ENCODE measurements at places on chromosomes 4 and X.

DNA sequence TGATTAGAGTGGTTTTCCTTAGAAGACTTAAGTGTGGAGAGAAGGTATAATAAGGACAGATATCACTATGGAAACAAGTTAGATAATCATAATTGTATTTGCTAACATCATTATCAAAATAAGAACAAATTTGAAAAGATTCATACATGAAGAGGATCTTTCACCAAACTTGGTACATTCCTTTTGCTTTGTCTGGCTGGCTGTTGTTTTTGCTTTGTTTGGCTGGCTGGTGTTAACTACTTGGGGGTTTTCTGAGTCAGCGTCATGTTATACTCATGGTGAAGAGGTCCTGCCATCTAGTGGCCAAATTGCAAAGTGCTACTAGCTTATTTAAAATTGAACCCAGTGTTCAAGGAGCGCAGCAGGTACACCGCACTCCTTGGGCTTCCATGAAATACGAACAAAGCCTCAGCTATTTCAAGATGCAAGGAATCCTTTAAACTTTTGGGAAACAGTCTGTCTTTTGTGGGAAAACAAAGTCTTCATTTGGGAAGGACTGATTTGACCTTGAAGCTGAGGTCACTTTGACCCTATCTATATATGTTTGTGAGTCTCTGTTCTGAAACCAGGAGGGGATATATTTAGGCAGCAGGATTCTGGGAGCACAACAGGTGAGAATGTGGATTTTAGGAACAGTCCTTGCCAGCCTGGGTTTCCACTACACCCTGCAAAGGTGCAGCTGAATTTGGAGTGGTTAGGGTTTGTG, 129.7 kb downstream of the PLS3 start:
- peak; percentile 43 for DNase-seq

DNA sequence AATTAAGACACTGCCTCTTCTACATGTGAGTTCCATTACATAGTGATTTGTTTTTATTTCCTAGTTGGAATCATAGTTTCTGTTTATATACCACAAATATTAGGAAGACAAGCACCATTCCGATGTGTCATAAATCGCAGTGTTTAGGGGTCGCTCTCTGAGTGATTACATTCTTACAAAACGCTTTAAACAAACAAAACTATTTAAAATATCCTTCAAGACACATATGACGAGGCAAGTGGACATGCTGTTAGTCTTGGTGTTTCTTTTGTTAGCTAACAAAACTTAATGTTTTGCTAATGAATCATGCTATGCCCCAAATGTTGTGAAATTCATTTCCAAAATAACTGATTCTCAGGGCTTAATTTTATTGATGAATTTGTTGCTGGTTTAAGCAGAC, 1219.3 kb upstream of the PRKX start:
- no peak for DNase-seq

- no peak for DNase-seq
These were observed 52.8 kb upstream of the CD99 start for GRCh38 chrX:2638279-2638678.

DNA sequence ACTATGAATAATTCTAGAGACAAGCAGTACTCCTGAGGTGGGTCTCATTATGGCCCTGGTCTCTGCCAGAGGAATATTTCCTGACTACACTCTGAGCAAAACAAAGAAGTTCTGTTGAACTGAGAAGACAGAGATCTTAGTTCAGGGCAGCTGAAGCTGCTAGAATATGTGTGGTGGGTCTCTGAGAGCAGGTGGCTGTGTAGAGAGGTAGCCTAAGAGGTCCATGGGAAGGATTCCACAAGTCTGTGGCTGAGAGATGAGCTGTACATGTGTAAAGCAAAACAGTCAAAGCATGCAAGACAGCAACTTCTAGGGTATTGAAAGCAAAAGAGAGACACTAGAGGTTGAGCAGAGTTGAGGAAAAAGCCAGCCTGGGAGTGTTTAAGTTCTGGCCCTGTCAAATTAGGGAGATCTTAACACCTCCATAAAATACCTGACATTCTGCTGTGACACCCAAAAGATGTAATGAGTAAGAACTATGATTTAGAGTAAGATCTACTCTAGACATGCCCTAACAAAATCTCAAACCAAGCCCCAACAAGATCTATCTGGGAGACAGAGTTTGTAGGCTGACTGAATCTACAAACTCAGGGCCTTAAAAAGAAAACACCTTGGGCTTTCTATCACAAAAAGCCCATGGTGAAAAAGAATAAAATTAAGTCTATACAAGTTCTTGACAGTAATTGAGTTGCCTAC, 274.4 kb downstream of the BANK1 start:
- no peak for DNase-seq

GRCh38 chrX:107551546-107551945, 76.8 kb upstream of the PRPS1 start:
- DNase-seq: no peak

GRCh38 chr4:6337331-6337935, 67.8 kb downstream of the WFS1 start:
- no peak for DNase-seq

GRCh38 chrX:50698944-50699343, 115.0 kb downstream of the SHROOM4 start:
- no peak for DNase-seq

- no peak for DNase-seq
These were observed 996.4 kb downstream of the C4orf33 start for GRCh38 chr4:130092187-130093015.

DNA sequence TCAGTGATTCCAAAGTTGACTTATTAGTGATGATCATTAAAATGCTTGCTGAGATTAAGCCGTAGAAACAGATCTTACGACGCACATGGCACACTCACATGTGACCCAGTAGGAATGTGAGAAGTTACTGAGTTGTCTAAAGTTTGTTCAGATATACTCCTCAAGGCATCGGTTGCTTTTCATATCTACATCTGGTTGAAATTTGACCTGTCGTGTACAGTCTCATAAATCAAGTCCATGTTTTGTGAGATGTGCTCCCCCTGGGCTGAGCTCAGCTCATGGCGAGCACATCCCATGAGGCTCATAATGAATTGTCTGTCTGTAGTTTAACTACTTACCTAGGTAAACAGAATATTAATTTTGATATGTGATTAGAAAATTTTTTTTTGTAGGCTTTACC, 67.0 kb downstream of the TNIP2 start:
- no peak for DNase-seq

GRCh38 chr4:141102367-141102766, 30.9 kb downstream of the RNF150 start:
- DNase-seq: no peak

GRCh38 chr4:24001486-24002329, 111.9 kb upstream of the PPARGC1A start:
- DNase-seq: no peak

GRCh38 chr4:69640289-69640688, 847 bp upstream of the UGT2A2 start:
- DNase-seq: no peak

DNA sequence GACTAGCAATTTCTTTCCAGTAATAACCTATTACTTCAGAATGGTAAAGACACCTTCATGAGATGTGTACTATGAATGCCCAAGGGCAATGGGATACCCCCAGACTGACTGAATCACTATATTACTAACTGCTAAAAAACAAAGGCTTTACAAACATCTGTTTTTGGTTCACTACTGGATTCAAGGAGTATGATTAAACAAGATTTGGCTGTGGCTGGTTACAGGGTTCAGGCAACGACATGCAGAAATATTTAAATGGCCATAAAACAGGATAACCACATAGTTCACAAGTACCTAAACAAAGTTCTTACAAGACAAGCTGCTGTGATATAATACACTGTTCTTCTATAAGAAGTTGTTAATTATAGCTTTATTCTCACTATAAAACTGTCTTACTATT, 128.2 kb downstream of the FRYL start:
- DNase-seq: no peak

DNA sequence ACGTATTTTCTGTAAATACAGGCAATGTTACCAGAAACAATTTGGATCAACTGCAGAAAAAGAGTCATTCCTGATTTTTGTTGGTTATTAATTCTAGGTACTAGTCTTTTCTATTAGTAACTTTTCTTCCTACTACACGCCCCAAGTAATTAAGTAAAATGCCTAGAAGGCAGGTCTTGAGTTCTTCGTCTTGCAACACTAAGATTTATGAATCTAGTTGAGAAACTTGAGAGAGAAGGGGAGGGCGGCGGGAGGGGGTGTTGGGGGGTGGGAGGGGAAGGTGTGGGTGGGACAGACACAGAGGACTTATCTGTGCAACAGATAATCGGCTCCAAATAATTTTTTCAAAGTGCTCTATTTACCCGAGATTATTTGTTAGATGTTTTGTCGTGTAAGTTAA, 3.0 kb downstream of the RAP2C start:
- DNase-seq: no peak

- DNase-seq: no peak
These were observed 57.3 kb downstream of the NPNT start for GRCh38 chr4:105952591-105952990.

DNA sequence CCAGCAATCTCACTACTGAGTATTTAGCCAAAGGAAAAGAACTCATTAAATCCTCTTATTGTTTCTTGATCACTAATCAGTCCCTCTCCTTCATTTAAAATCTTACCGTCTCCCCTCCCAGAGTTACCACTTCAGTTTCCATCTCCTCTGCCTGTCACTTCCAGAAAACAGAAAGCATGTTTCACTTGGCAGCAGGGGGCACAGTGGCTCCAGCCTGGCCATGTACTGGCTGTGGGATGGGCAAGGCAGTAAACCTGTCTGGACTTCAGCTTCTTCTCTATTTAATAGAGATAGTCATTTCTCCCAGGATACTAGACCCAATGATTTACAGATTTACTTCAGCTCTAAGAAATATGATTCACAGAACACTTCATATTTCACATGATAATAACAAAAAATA, 63.2 kb downstream of the CD40LG start:
- no peak for DNase-seq

- DNase-seq: no peak
These were observed 249.4 kb downstream of the ADAMTS3 start for GRCh38 chr4:72319601-72320021.

DNA sequence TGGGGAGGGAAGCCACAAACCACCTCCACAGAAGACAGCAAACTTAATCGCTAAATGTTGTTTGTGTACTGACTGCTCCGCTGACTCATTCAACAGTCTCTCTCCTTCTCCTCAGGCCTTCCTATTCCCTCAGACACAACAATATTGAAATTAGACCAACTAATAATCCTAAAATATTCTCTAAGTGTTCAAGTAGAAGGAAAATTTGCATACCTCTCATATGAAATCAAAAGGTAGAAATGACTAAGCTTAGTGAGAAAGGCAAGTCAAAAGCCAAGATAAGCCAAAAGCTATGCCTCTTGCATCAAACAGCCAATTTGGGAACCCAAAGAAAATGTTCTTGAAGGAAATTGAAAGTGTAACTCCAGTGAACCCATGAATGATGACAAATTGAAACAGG, 75.7 kb upstream of the ARHGAP24 start:
- DNase-seq: no peak

- no peak for DNase-seq
These were observed 222.6 kb upstream of the PCDH18 start for GRCh38 chr4:137754652-137755471.

GRCh38 chrX:7134981-7135380, 12.5 kb upstream of the STS start:
- no peak for DNase-seq

DNA sequence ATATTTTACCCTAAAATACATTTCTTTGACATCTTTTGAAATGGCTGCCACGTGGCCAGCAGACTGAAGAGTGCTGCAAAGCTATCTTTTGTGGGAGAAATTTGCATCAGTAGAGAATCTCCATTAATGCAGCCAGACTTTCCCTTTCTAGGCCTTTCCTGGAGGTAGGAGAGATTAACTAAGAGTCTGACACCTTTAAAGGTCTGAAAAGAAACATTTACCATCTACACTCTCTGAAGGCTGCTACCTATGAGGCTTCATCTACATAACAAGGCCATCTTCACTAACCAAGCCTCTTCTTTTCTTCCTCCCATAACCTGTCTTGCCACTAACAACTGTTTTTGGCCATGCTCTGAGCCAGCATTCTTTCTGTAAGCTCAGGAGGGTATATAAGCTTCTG, 17.8 kb upstream of the SPRY1 start:
- DNase-seq: no peak

GRCh38 chr4:66946761-66947160, 598.5 kb downstream of the CENPC start:
- DNase-seq: no peak

GRCh38 chrX:111444881-111445280, 32.9 kb upstream of the DCX start:
- DNase-seq: no peak
